ENCODE measurements at places on chromosomes 7 and 10.

DNA sequence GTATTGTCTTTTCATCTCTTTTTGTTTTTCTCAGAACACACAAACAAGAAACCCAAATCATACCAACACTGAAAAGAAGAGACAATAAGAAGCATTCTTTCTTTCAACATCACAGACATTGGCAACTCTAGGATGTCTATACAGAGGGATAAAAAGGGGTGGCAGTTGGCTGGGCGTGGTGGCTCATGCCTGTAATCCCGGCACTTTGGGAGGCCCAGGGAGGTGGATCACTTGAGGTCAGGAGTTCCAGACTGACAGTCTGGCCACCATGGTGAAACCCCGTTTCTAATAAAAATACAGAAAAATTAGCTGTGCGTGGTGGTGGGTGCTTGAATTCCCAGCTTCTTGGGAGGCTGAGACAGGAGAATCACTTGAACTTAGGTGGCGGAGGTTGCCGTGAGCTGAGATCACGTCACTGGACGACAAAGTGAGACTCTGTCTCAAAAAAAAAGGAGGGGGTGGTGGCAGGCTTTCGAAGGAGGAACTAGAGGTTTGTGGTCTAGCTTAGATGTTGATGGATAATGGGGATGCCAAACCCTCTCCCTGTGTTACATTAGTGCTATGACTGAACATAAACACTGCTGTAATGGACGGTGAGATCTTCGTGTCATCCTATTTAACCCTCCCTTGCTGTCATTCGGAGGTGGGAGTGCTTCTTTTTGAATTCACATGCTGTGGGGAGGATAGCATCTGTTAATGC is 9.4 kb downstream of the CNNM2 start:
- DNase-seq: no peak

DNA sequence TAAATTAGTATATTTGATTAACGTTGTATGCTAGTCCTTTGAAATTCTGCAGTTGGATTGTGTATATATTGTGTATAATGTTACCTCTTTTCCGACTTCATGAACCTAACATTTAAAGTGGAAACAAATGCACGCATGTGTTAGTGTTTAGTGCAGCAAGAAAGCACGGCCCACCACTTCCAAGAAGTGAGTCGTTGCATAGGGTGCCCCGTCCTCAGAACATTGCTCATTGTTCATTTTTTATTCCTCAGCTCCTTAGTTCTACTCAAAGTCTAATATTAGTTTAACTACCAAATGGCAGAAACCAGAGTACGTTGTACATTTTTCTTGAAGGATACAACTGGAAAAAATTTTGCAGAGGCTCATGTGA is 407.6 kb downstream of the AUTS2 start:
- no peak for DNase-seq

- DNase-seq: no peak
Observed at GRCh38 chr7:1645071-1645409, 25.0 kb upstream of the ELFN1 start.

DNA sequence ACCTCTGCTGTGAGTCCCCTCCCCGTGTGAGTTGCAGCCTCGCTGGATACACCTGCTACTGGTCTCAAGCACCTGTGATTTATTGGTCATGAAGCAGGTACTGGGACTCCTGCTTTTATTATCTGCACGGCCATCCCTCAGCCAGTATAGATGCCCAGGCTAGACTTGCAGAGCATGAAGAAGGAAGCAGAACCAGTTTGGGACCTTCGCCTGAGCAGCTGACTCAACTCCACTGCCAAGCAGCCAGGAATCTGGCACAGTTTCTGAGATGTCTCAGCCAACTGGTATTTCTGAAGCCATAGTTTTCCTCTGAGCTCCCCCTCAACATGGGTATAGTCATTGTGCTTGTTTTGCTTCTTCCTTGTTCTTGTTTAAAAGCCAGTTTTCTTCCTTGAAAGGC is 28.0 kb upstream of the SLC39A12 start:
- no peak for DNase-seq

GRCh38 chr7:24834128-24834798 is 77.0 kb upstream of the GSDME start:
- DNase-seq: peak; percentile 46

- DNase-seq: no peak
Observed at GRCh38 chr10:4947039-4947634, 16.1 kb upstream of the AKR1C1 start.

DNA sequence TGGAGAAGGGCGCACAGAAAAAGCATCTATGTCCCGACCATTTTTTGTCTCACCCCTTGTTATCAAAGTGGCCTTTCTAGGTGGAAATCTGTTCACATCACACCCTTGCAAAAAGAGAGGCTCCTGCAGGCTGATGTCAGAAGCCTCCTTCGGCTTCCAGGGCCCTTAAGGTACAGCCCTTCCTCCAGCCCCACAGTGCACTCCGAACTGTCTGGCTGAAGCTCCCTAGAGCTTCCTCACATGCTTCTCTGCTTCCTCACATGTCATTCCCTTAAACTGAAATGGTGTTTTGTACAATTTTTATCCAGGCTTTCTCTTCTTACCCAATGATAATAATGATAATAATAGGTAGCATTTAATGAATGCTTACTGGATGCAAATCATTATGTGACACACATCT is 210.3 kb downstream of the INHBA start:
- DNase-seq: no peak

GRCh38 chr7:108409146-108409545 is 47.1 kb downstream of the NRCAM start:
- DNase-seq: no peak

DNA sequence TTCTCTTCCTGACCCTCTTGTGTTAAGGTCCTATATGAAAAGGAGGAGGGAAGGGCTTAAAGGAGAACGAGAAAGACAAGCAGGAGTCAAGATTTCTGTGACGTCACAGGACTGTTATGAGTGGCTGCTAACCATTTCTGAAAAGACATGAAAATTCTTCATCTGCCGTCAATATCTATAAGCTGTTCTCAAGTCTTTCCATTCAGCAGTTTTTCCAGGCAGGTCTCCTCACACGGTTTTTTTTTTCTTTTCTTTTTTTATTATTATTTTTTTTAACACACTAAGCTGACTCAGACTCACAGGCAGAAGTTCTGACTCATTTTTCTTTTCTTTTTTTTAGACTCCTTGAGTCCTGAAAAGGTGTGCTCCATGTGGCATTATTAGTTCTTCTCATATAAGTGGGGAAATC is 72.0 kb downstream of the DGKI start:
- DNase-seq: peak; percentile 35

DNA sequence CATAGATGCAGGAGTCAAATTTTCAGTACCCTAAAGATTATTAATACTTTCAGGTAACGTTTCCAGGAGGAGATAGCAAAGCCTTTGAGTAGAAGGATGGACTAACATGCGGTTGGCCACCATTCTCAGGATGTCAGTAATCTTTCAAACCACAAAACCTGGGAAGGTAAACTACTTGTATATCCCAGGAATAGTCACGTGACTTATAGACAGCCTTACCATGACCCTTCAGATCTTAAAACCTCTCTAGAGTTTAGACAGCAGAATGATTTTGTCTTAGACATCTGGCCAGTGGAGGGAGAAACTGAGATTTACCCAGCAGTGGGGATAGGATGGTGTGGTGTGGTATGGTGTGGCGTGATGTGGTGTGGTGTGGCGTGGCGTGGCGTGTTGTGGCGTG is 447.8 kb upstream of the GALNT17 start:
- DNase-seq: no peak
